ENCODE measurements at places on chromosomes 13 and 19.

- DNase-seq: no peak
Observed at GRCh38 chr13:75309981-75310580, 171.9 kb downstream of the TBC1D4 start.

GRCh38 chr19:8069096-8069973 is 16.8 kb downstream of the CCL25 start:
- DNase-seq: no peak

DNA sequence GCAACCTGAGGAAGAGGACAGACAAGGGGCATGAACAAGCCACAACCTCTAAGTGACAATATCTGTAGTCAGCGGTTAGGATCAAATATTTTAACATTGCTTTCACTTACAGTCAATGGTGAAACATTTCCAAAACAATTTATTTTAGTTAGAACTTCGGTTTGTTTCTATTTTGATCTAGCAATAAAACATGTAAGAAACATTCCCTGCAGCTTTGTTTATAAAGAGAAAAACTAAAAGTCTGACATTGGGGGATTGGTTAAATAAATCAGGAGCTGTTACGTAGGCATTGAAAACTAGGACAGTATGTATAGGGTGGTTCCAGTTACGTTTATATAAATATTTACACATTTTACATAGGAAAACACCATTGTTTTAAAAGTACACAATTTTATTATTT is 3.4 kb downstream of the URI1 start:
- no peak for DNase-seq

GRCh38 chr13:73268306-73268705 is 209.5 kb downstream of the KLF5 start:
- DNase-seq: peak; percentile 48

- DNase-seq: no peak
Observed at GRCh38 chr13:27834095-27834494, 41.8 kb downstream of the GSX1 start.

- DNase-seq: peak; percentile 2
Observed at GRCh38 chr13:52804202-52804641, 44.2 kb downstream of the PCDH8 start.

GRCh38 chr19:29787281-29787680 is 24.5 kb upstream of the CCNE1 start:
- no peak for DNase-seq

DNA sequence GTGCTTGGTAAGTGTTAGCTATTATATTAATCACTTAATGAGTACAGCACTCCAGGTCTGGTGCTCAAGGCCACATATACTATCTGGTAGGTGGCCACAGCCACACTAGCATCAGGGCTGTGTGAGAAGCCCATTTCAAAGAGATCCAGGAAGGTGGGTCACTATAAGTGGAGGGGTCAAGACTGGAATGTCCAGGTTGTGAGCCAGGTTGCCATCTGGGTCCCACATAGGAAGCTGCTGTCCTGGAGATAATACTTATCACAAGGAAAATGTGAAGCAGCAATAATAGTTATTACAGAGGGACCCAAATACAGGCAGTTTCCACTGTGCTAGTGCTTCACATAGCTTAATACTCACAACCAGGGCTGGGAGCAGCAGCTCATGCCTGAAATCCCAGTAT is 13.1 kb downstream of the C19orf47 start:
- no peak for DNase-seq

- DNase-seq: no peak
Observed at GRCh38 chr13:111790621-111791020, 276.3 kb upstream of the SOX1 start.

- no peak for DNase-seq
Observed at GRCh38 chr19:42199440-42200115, 17.9 kb downstream of the DEDD2 start.

GRCh38 chr13:59464926-59465325 is 698.8 kb downstream of the DIAPH3 start:
- no peak for DNase-seq

- DNase-seq: no peak
Observed at GRCh38 chr13:49629947-49630346, 1.6 kb downstream of the ARL11 start.
